A172 (cell line): ENCODE measurements at places on chromosomes 7 and 10. TPM values are rescaled to one million over a fixed set of nuclear protein-coding genes. Genes with fewer than 3 reads are reported as not detected.

SLC29A4 gene
- total RNA-seq = 20.9 and 23.1 TPM in 2 replicates

GLUD1 gene
- total RNA-seq = 188 and 202 TPM in 2 replicates

TMEM236 gene
- total RNA-seq = 0.05 and 0.12 TPM in 2 replicates

MMP21 gene
- not detected in 2 replicates for total RNA-seq

HTRA1 gene
- 11.8 and 22.1 TPM in 2 replicates for total RNA-seq

IKZF1 gene
- not detected in 2 replicates for total RNA-seq

- peak; percentile 60 for DNase-seq
Measured at GRCh38 chr7:25389489-25390106, 161.3 kb upstream of the NPVF start.

DNA sequence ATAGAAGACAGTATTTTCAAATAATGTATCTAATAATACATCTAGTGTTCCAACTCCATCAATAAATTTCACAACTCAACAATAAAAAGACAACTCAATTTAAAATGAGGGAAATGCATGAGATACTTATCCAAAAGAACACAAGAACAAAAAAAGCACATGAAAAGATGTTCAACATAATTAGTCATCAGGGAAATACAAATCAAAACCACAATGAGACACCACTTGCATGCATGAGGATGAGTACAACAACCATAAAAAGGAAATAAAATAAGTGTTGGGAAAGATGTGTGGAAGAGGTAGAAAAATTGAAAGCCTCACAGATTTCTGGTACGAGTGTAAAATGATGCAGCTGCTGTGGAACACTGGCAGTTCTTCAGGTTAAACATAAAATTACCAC, 111.6 kb upstream of the PTPRZ1 start:
- peak; percentile 35 for DNase-seq

- no peak for DNase-seq
Measured at GRCh38 chr10:53325066-53325465, 552.5 kb upstream of the MBL2 start.

DNA sequence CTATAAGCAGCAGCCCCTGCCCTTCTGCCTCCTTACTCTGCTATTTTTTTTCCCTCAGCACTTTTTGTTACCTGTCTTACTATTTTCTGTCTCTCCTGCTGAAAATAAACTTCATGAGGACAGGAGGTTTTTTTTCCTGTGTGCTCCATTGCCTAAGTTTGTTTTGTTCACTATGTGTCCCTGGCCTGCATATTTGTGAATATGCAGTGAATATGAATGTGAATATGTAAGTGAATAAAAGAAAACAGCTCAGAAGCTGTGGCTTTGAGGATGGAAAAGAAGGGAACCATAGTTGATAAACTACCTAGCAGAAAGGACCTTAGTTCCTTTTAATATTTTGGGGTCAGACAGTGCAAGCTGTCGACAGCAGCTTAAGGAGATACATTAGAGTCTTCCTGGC, 34.9 kb downstream of the PCBD1 start:
- no peak for DNase-seq

DNA sequence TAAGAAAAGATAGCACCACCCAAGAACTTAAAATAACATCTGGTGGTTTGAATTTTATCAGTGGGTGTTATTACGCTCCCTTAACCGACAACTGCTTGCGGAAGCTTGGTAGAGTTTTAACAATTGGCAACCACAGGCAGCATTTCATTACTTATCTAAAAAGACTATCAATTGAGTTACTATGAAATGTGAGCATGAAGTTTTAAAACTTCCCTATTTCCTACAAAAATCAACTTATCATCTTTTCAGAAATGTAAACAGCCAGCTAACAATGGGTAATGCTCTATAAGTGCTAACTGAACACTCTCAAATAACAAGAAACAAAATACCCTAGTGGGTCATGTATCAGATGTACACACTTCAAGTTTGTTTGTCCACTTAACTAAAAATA, 68.8 kb downstream of the OSBPL3 start:
- peak; percentile 58 for DNase-seq
